NCI-H1930 (cell line): ENCODE measurements at places on chromosomes 1 and 21.

DNA sequence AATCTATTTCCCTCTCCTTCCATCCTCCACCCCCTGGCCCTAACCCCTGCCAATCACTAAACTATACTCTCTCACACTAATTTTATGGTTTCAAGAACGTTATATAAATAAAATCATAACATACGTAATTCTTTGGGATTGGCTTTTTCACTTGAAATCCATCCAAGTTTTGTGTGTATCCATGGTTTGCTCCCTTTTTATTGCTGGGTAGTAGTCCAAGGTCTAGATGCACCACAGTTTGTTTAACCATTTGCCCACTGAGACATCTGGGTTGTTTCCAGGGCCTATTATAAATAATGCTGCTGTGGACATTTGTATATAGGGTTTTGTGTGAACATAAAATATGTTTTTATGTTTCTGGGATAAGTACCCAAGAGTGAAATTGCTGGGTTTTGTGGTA, 61.4 kb downstream of the TEX35 start:
- DNase-seq: no peak

GRCh38 chr1:170133766-170134495, 11.8 kb upstream of the NTMT2 start:
- no peak for DNase-seq

- no peak for DNase-seq
These were observed 188.2 kb upstream of the ADAMTS5 start for GRCh38 chr21:27155130-27155500.

DNA sequence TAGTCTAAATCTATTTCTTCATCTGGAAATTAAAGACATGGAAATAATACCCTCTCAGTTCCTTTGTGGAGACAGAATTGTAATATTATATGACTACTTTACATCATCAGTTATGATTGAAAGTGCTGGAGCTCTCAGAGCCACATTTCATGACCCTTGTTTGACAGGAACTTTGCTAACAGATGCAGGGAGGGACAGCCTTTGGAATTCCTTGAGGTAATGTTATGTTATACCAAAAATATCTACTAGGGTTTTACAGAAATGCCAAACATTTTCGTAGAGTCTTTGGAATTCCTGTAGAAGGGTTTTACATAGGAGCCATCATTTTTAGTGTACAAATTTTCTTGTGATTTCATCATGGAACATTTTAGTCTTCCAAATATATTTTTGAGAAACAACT, 57.4 kb upstream of the ADAMTS5 start:
- no peak for DNase-seq

DNA sequence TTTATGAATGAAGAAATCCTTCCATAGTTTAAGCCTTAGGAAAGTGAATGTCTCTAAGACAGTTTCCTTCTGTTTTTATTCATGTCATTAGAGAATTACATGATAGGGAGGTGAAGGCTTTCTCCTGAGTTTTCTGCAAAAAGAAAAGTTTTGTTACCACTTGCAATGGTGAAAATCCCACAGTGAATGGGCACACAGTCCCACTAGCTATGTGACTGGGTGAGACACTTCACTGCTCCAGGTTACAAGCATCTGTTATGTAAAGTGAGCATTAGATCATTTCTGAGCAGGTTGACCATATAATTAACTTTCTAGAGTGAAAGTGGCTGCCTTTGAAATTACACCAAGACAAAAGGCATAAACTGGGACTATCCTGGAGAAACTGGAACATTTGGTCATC, 38.9 kb upstream of the GREM2 start:
- no peak for DNase-seq

GRCh38 chr21:38766987-38767722, 38.6 kb upstream of the ETS2 start:
- DNase-seq: no peak

DNA sequence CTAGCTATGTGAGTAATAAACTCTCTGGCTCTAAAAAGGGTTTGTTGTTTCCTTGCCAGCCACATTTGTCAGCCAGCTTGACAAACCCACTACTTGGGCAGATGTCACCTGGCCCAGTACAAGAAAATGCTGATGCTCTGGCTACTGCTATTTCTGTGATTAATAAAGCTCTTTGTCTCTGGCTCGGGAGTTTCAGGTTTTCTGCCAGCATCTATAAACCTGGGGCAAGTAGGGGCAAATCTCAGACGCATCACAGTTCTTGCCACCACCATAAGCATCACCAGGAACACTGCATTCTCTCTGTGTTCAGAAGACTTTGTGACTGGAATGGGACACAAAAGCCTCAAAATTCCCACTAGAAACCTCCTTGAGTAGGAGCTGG, 2.5 kb downstream of the ITLN2 start:
- no peak for DNase-seq

DNA sequence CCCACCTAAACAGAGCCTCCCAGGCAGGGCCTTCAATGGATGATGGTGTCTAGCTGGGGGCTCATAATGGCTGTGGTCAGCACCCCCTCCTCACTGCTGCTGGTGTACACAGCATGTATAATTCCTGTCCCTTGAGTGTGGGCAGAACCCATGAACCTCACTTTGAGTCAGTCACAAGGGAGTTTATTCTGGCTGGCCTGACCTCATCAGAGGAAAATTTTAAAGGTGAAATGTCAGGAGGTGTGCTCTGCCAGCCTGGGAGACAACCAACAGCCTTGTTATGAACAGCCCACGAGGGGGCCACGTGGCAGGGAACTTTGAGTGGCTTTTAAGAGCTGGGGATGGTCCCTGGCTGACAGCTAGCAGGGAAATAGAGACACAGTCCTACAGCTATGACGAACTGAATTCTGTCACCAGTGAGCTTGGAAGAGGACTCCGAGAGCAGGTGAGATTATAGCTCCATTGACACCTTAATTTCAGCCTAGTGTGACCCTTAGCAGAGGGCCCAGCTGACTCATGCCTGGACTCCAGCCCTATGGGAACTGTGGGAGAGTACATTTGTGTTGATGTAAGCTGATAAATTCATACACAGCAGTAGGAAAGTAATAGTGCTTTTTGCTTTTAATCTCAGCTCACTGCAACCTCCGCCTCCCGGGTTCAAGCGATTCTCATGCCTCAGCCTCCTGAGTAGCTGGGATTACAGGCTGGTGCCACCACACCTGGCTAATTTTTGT, 73.5 kb upstream of the RUNX3 start:
- no peak for DNase-seq

- DNase-seq: no peak
These were observed 110.0 kb upstream of the VANGL1 start for GRCh38 chr1:115531631-115532264.

GRCh38 chr1:30639881-30640452, 83.4 kb downstream of the MATN1 start:
- DNase-seq: no peak

DNA sequence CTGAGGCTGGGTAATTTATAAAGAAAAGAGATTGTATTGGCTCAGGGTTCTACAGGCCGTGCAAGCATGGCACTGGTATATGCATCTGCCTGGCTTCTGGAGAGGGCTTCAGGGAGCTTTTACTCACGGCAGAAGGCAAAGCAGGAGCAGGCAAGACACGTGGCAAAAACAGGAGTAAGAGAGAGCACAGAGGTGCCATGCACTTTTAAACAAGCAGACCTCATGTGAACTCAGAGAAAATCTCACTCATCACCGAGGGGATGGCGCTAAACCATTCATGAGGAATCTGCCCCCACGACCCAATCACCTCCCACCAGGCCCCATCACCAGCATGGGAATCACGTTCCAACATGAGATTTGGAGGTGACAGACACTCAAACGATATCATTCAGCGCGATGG, 400.7 kb upstream of the RUNX1 start:
- DNase-seq: no peak
